ENCODE measurements at places on chromosomes 12 and 14. TPM values are rescaled to one million over a fixed set of nuclear protein-coding genes. Genes with fewer than 3 reads are reported as not detected.

Gene TESPA1
- total RNA-seq: 0.23 TPM

- no peak overlapping the region for H3K4me3 ChIP-seq
- H3K4me1 ChIP-seq: no peaks in the 10 kb centered on the region
- H3K27me3 ChIP-seq: no peaks in the 10 kb centered on the region
These were observed 30.7 kb upstream of the WSCD2 start for GRCh38 chr12:108098374-108098773.

DNA sequence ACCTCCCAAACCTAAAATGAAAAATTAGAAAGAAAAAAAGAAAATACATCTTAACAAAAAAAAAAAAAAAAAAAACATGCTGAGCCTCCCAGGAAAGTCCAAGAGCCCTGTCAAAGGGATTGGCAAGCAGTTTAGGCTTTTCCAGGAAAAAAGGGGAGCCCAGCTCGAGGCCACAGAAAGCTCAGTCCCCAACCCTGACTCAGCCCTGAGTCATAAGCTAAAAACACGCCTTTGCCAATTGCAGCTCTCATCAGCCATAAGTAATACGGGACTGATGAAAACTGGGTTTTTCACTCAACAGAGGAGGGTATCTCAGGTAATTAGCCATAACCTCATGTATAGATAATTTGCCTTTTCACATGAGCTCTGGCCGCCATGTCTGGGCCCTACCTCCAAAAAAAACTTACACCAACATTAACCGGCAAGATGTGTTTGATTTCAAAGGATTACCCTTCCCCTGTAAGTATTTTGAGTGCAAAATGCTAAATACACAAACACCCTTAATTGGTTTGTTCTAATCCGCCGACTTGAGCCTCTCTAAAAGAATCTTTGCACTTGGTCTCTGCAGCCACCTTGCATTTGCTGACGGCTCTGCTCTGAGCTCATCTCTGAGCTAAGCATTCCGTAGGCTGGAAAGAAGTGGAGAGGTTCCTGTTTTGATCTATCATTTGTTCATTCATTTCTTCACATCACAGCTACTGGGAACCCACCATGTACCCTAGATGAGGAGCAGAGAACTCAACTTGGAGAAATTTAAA is 319.2 kb downstream of the BCL11B start:
- no peak overlapping the region for H3K4me3 ChIP-seq
- peak; percentile 84 for DNase-seq
- H3K4me1 ChIP-seq: peaks cover 24% of the 10 kb centered on the region
- no peaks in the 10 kb centered on the region for H3K36me3 ChIP-seq
- no peaks in the 10 kb centered on the region for H3K27me3 ChIP-seq

- no peaks in the 10 kb centered on the region for H3K27me3 ChIP-seq
- H3K4me3 ChIP-seq: no peak overlapping the region
- H3K4me1 ChIP-seq: peaks cover 12% of the 10 kb centered on the region
- DNase-seq: no peak
- H3K27ac ChIP-seq: no peak overlapping the region
These were observed 12.8 kb downstream of the LGALS3 start for GRCh38 chr14:55141825-55142224.

Gene SMIM41
- total RNA-seq: 0.18 TPM
